AG10803 (cell line): ENCODE measurements at places on chromosomes 7 and 10.

GRCh38 chr7:47751043-47751442 lies 169.1 kb upstream of the TNS3 start:
- DNase-seq, result no peak

- DNase-seq, result peak; percentile 49
Measured at GRCh38 chr10:118850418-118851061, 95.8 kb upstream of the CACUL1 start.

GRCh38 chr10:32139223-32140073 lies 83.2 kb upstream of the KIF5B start:
- DNase-seq, result peak; percentile 91

DNA sequence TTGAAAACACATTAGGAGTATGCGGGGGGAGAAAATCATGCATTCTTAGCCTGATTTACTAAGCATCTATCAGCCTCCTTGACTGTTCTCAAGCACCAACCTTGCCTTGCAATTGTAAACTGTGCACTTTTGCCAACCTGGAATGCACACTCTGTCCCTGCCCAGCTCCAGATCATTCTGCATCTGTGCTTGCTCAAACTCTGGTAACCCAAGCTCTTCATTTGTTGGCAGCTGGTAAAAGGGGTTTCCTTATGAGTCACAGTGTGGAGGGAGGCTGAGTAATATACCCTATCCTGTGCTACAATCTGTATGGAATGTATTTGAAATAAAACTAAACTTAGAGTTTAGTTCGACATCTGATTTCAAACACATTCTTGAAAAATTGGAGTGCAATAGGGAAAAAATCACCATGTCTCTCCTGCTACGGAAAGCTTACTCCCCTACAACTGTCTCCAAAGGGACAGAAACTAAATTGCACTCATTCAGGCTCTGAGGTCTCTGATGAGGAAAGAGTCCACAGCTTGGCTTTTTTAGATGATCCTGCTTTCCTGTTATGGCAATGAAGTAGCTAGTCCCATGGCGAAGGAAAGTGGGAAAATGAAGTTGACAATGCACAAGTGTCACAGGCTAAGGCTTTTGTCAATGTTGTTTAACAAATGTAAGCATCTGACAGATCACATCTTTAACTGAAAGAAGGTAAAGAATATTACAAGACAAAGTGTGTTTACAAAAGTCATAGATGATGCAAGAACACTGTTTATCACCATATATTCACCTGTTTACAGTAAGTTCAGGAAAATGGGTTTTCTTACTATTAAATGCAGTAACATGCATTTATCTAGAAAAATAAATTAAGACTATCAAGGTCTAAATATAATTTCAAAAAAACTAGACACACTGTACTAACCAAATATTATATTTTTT lies 61.9 kb downstream of the TES start:
- peak; percentile 95 for DNase-seq

- peak; percentile 72 for DNase-seq
Measured at GRCh38 chr7:41702635-41703371, at the start of gene INHBA. INHBA (minus strand) TSS chr7:41703090; CDS start chr7:41700374, 2,716 bp downstream.

DNA sequence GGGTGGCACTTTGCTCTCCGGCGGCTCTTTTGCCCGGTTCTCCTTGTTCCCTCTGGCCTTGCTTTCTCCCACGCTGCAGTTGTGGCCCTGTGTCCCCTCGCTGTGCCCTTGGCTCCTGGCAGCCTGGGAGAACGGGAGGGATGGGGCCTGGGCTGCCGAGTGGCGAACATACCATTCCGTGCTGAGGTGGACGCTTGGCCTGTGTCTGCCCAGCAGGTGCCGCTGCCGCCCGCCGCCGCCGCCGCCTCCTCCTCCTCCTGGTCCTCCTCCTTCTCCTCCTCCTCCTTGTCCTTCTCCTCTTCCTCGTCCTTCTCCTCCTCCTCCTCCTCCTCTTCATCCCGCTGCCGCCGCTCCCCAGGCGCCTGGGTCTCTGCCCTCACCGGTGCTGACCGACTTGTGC lies 36.0 kb downstream of the AGAP3 start:
- DNase-seq, result no peak

DNA sequence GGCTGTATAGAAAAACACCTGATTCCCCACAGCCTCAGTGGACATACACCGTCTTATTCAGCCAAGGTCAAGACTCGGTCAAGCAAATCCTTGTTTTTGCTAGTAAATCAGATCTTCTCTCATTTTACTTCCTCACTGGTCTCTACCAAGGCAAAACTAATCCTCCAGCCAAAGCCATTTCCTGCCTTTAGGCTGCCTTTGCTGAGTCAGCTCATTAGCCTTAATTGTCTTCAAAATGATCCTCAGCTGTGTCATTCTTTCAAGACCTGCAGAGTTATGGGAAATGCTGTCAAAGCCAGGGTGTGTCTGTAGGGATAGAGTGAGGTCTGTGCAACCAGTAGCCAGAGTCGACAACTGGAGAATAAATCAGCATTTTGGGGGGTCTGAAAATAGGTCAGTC lies 107.2 kb upstream of the FAM180A start:
- peak; percentile 34 for DNase-seq

- DNase-seq, result no peak
Measured at GRCh38 chr7:158444501-158445420, 142.9 kb downstream of the PTPRN2 start.

DNA sequence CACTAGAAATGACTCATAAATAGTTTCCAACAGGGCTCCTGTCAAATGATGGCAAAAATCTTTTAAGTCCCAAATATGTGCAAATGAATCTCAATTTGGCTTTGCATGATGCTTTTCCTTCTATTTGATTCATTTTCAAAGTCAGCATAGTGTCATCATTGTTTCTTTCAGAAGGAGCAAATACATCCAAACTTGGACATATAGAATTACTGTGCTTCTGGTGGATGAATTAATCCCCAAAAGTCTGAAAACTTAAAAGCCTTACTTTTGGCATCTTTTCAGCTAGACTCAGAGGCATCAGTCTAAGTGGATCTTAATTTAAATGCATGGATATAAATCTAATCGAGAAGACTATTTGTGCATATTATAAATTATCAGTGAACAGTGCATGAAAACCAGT lies 578.1 kb upstream of the FZD8 start:
- DNase-seq, result no peak

GRCh38 chr10:45553613-45554012 lies 119.0 kb downstream of the ZFAND4 start:
- no peak for DNase-seq

GRCh38 chr7:36795451-36796021 lies 71.2 kb upstream of the AOAH start:
- DNase-seq, result no peak

DNA sequence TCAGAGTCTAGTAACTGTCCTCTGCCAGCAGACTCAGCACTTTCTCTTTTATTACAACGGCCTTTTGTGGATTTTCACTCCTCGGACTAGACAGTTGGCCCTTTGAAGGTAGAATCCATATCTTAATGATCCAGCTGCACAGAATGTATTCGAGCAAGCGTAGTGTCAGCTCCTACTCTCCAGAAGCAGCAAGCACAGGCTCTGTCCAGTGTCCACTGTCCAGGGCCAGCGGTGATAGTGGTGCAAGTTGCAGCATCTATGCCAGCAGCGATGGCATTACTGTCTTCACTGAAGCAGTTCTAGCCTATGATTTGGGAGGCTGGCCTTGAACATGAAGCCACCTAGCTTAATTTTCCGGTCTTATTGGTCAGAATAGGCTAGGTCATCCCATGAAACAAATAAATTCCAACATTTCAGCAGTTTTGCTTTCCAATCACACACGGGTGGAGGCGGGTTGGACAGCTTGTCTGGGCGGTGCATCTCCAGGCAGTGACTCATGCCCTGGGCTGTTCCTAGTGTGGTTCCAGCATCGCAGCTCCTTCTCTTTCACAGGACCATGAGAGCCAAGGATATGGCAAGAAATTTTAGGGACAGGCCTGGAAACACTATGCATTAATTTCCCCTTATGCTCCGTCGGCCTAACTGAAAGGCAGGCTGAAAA lies 108.6 kb upstream of the KCNMA1 start:
- peak; percentile 54 for DNase-seq

GRCh38 chr10:6014241-6014761 lies 37.0 kb upstream of the IL15RA start:
- DNase-seq, result peak; percentile 39

DNA sequence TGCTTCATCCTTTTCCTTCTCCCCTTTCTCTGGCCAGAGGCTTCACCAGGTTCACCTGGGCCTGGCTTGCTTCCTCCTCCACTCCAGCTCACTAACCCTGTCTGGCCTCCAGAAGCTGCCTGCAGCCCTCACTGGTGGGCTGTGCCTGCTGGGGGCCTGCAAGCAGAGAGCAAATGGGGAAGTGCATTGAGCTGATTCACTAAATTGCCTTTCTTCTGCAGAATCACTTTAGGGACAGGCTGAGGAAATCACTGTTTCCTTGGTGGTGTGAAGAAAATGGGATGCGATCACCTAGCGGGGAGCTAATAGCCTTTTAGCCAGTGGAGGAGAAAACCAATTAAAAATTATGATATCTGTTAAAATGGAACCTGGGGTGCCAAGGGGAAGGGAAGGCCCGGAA lies 3.0 kb downstream of the RET start:
- no peak for DNase-seq

DNA sequence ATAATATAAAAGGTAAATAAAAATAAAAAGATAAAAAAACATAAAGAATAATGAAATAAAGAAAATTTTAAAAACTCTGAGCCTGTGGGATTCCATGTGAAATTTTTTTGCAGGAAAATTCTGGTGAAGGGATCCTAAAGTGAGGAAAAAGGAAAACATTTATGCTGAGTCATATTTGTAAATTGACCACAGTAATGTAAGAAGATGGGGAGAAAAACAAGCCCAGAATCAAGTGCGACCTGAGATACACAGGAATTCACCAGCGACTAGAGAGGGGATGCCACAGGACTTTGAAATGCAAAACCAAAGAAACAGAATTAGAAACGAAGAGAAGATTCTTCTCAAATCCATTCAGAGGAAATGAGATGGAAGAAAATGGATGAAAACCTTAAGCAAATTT lies 133.8 kb upstream of the PFKP start:
- DNase-seq, result peak; percentile 14

DNA sequence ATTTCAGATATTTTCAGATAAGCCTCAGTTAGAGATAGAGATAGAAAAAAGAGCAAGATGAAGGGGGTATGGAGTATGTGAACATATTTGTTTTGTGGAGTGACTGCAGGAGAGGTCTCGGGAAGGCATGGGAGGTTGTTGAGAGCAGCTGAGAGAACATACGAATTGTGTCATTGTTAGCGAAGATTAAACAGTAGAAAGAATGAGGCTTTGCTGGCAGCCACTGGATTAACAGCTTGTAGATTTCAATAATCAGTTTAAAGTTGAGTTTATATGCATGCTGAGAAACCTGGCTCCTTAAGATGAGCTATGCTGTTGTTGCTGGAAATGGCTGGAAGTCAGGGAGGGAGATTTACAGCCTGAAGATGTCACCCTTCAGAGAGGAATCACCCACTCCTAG lies 100.9 kb upstream of the SORCS3 start:
- no peak for DNase-seq

- DNase-seq, result no peak
Measured at GRCh38 chr10:14408139-14408538, 77.4 kb upstream of the FRMD4A start.

- DNase-seq, result no peak
Measured at GRCh38 chr10:119754085-119754484, 28.2 kb downstream of the INPP5F start.

DNA sequence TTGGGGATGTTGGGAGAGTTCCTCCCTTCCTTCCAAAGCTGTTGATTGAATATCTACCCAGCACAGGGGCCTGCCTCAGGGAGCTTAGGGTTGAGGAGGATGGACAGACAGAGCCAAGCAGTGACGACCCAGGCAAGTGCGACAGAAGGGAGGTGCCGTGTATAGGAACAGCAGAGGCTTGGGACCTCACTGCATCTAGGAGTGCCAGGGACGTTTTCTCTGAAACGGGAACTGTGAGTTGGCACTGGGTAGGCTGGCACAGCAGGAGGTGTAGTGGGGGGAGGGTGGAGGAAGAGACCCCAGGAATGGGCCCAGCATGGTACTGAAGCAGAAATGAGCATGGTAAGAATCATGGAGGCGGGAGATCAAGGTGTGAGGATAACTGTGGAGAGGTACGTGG lies 55.3 kb upstream of the MGMT start:
- DNase-seq, result no peak

DNA sequence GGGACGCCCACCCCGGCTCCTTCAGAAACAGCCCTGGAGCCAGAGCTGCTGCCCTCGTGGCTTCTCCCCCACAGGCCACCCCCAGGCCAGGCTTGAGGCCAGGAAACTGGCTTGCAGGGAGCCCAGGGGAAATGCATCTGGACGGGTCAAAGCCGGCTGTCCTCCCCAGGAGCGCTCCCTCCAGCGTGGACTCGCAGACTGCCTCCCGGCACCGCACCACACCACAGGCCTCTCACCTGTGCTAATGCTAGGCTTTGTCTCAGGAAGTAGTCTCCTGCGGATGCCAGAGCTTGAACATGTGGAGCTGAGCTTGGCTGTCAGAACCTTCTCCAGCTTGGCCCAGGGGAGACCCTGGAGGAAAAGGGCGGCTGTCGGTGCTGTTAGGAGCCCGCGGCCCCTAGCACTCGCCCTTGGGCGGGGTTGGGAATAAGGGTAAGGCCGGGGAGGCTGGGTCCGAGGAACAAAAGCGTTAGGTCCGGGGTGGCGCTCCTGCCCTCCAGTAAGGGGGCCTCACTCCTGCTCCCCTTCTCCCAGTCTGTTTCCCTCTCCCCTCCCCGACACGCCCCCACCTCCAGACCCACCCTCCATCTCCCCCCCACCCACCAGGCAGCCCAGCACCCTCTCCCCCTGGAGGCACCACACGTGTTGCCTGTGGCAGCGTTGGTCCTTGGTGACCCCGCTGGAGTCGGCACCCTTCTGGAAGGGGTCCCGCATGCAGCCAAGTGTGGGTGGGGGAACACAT lies 21.6 kb upstream of the DRGX start:
- DNase-seq, result no peak

DNA sequence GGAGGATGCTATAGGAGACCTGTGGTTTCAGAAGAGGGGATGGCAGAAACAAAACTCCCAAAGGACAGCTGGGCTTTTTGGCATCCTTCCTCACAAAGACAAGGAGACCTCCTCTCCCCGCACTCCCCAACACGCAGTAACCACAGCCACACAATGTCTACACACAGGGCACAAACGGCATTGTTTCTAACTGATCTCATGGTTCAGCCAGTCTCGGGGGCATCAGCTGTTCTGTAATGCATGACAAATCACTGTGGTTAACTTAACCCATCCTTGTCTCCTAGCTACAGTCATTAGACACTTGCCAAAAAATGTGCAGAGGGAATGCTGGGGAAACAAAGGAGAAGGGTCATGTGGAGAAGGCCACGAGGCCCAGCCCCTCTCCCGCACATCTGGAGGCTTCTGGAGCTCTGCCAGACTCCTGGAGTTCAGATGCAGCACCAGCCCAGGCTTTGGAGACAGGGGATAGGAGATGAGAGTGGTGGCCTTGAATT lies 7.6 kb upstream of the ADAMTS14 start:
- peak; percentile 99 for DNase-seq

DNA sequence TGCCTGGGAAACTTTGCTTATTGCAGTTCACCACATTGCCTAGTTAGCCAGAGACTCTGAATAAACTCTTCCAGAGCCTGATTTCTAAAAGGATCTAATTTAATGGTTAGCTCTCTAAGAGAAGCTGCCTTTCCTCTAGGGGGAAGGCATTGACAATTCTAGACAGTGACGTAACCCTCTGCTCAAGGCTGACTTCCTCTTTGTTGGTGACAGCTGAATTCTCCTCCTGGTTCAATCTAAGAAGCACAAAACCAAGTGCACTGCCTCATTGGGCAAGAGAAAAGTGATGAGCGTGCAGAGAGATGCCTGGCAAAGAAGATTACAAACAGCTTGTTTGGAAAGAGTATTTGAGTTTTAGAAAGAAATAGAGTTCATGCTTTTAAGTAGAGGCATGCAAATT lies 102.7 kb downstream of the MACC1 start:
- peak; percentile 58 for DNase-seq

GRCh38 chr10:60960913-60961312 lies 16.9 kb upstream of the RHOBTB1 start:
- no peak for DNase-seq
